ENCODE measurements at places on chromosomes 13 and 19.

DNA sequence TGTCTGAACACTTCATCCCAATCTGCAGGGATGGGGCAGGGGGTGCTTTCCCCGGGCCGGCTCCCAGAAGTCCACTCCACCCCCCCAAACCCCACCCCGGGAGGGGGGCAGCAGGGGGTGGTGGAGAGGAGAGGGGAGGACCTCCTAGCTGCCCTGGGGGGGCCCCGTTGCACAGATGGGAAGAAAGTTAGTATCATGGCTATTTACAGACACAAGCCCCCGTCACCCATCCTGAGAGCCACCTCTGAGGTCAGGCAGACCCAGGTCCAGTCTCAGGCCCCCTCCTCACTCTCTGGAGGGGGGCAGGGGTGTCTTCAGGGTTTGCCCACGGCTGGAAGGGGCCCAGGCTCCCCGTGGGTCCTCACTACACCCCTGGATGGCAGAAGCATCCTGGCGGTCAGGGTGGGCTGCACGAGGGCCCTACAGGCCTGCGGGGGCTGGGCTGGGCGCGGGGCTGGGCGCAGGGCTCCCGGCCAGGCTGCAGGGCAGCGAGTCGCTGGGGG, 5.8 kb upstream of the REXO1 start:
- DNase-seq: no peak

DNA sequence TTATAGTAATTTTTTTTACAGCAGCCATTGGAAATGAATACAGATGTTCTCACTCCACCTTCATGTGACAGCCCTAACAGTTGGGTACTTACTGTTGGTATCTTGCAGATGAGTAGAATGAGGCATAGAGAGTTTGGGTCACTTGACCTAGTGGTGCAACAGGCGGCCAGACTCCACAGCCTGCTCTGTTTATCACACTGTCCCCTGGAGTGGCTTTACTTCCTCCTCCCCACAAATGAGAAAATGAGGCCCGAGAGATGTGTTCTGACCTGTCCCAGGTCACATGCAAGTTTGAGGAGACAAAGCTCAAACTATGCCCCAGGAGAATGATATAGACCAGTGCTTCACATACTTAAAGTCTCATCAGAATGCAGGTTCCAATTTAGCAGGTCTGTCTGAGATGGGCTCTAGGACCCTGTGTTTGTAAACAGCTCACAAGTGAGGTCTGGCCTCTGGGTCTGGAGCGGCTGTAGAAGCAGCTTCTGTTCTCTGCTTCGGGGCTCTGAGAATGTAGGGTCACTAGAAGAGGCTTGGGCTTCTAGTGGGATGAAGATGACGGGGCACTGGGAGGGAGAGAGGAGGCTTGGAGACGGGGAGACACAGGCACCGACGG, 37.4 kb upstream of the RCBTB2 start:
- DNase-seq: no peak

- peak; percentile 45 for DNase-seq
Measured at GRCh38 chr13:83151308-83151660, 731.0 kb downstream of the SLITRK1 start.

DNA sequence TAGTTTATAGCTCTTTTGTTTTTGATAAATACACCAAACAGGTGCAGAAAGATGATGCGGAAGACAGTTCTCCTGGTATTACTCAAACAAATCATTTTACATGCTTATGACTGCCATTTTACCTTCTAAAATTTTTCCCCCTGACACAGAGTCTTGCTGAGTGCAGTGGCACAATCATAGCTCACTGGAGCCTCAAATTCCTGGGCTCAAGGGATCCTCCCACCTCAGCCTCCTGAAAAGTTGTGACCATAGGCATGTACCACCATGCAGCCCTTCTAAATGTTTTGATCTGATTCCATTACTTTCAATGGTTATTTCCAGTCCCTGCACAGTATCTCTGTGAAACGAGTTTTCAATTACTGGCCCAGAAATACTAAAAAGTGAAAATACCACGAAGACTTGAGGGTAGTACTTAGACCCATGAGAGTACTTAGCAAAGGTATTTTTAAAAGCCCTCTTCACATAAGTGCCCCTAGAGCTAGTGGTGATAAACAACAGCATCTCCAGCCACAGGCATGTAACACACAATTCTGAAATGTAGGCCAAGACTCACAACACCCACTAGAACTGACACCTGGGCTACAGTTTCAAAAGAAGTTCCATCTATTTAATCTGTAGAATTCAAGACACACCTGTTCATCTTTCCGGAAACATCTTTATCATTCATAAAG, 11.3 kb downstream of the HSPH1 start:
- no peak for DNase-seq

DNA sequence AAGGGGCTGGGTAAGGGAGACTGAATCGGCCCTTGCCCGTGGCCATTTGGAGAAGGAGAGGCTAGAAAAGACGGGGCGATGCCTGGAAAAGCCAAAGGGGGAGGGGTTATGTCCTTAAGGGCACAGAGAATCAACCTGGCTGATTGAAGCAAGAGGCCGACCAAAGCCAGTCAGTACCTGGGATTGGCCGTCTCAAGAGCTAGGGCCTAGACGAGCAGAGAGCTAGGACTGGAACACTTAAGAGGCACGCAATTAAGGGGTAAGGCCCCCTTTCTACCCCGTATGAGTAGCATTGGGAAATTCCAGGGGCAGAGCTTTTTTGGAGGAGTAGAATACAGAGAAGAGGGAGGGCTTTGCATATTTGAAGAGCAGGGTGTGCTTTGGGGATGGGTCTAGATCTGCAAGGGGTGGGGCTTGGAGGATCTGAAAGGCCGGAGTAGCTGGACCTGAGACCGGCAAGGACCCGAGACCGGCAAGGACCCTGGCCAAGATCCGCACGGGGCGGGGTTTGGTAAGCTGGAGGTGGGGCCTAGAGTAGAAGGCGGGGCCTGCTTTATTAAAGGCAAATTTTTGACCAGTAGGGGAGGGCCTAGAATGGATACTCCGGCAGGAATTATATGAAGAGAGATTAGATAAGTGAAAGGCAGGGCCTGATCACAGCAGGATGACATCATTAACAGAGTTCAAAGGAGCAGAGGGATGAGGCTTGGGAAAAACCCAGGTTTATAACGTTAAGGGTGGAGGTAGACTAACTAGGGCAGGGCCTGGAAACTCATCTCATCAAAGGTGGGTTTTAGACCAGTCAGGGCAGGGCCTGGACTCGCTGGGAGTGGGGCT, 10.7 kb upstream of the CACNG6 start:
- DNase-seq: peak; percentile 75

DNA sequence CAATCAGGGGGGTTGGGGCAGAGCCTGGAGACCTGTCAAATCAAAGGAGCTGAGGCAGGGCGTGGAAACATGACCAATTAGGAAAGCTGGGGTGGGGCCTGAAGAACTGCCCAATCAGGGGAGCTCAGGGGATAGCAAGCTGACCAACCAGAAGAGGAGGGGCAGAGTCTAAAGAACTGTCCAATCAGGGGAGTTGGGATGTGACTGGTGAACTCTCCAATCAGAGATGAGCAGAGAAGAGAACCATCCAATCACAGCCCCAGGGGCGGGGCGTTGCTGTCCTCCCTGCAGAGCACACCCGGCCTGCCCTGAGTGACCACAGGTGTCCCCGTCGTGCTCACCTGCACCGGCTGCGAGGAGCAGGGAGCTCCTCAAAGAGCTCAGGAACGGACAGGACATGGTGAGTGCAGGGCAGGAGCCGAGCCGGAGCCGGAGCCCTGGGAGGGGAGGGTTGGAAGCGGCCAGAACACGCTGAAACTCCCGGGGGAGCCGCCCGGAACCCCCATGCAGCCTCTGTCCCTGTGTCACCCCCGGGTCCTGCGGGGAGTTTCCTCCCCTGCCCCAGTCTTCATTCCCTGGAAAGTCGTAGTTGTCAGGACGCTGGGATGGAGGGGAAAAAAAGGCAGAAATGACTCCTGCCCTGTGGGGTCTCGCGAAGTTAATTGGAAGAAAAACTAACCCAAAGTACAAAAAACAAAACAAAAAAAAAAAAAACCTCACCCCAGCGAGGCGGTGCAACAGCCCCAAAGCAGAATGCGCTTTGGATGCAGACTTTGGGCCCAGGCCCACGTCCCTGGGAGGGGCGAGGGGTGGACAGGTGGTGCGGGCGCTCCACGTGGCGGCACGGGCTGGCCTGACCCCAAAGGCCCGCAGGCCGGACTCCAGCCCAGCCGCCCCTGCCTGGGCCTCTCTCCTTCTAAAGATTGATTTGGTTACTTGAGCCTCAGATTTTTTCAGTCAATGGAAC, at the start of gene ZNF556:
ZNF556 (plus strand) TSS at position 311 of the 967 bp plus-strand sequence; CDS start at position 398, 87 bp downstream.
- no peak for DNase-seq

- no peak for DNase-seq
Measured at GRCh38 chr13:113021811-113022210, 52.8 kb downstream of the MCF2L start.

GRCh38 chr19:7978179-7978825, 27.1 kb downstream of the ELAVL1 start:
- peak; percentile 36 for DNase-seq

- DNase-seq: no peak
Measured at GRCh38 chr13:36068991-36069390, 62.2 kb downstream of the DCLK1 start.

GRCh38 chr13:39820606-39821005, 165.1 kb downstream of the COG6 start:
- DNase-seq: no peak

DNA sequence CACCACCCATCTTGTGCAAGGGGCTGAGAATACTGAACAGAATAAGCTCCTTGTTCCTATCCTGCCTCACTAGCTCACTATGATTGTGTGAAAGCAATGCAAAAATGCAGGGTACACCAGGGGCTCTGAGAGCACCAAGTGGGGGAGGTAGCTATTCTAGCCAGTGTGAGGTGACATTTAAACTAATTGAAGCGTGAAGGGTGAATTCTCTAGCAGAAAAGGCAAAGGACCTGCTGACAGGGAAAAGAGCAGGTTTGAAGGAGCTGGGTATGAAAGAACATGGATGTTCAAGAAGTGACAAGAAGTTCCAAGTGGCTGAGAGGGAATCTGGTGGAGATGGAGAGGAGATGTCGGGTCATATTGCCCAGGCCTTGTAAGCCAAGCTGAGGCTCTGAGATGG, 64.2 kb downstream of the SIAH3 start:
- DNase-seq: no peak

DNA sequence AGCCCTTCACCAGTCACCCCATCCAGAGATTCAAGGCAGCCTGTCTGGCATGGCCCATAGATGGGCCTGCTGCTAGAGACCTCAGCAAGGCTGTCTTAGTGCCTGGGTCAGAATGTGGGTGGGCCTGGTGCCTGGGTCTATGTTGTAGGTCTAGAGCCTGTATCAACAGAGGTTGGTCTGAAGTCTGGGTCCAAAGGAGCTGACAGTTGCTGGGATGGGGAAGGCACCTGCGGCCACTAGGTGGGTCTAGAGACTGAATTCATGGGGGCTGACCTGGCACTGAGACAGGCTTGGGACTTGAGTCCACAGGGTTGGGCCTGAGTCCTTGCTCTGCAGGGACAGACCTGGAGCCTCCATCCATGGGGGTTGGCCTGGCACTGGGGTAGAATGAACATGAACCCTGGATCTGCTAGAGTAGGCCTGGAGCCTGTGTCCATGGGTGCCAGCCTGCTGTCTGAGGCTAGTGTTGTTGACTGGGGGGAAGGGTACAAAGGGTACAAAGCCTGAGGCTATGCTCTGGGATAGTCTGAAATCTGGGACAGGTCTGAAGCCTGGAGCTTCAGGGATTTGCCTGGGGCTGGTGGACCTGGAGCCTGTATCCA, 516.8 kb downstream of the OLFM4 start:
- no peak for DNase-seq

- DNase-seq: no peak
Measured at GRCh38 chr13:99892866-99893504, 78.6 kb downstream of the ZIC5 start.

DNA sequence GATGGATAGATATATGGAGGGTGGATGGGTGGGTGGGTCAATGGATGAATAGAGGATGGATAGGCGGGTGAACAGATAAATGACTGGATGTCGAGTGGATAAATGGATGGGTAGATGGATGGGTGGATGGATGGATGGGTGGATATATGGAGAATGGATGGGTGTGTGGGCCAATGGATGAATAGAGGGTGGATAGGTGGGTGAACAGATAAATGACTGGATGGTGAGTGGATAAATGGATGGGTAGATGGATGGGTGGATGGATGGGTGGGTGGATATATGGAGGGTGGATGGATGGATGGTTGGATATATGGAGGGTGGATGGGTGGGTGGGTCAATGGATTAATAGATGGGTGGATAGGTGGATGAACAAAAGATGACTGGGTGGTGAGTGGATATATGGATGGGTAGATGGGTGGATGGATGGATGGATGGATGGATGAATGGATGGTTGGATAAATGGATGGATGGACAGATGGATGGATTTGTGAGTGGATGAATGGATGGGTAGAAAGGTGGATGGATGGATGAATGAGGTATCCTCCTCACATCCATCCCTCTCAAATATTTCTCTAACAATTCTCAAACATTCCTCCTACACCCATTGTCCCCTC, 21.0 kb downstream of the AXL start:
- no peak for DNase-seq

DNA sequence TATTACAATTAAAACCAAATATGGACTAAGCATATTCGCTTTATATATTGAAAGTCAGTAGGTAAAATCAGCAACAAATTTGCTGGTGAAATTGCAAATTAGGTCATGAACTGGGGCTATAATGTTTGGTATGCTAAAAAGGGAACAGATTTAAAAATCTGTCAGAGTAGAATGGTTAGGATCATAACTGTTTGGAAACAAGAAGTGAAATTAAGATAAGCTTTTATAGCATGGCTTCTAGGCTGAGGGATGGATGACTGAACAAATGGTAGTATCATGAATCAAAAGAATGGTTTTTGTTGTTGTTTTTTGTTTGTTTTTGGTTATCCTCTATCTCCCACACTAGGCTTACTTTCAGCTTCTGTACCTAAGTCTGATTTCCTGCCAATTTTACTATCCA, 1090.4 kb downstream of the PCDH9 start:
- no peak for DNase-seq

- no peak for DNase-seq
Measured at GRCh38 chr13:94667190-94667589, 45.2 kb downstream of the SOX21 start.

DNA sequence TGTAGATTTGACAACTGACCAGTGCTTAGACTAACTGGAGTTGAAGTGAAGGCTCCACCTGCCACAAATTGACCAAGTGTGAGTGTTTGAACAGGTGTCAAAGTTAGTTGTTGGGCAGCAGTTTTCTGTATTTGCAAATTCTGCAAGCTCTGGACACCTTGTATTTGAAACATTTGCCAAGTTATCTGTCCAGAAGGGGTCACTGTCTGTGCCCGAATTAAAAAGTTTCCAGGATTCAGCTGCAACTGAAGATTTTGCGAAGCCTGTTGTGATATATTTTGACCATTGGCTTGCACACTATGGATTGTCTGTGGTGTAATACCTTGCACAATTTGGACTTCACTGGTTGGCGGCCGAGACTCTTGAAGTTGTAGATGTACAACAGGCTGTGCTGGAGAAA, 1690.7 kb downstream of the SLITRK5 start:
- DNase-seq: no peak

All from EL (cell line).